ENCODE measurements at places on chromosomes 5 and 9.

- no peak for DNase-seq
Measured at GRCh38 chr5:160339406-160340130, 27.2 kb upstream of the CCNJL start.

- DNase-seq: no peak
Measured at GRCh38 chr9:88812938-88813637, 178.2 kb upstream of the S1PR3 start.

DNA sequence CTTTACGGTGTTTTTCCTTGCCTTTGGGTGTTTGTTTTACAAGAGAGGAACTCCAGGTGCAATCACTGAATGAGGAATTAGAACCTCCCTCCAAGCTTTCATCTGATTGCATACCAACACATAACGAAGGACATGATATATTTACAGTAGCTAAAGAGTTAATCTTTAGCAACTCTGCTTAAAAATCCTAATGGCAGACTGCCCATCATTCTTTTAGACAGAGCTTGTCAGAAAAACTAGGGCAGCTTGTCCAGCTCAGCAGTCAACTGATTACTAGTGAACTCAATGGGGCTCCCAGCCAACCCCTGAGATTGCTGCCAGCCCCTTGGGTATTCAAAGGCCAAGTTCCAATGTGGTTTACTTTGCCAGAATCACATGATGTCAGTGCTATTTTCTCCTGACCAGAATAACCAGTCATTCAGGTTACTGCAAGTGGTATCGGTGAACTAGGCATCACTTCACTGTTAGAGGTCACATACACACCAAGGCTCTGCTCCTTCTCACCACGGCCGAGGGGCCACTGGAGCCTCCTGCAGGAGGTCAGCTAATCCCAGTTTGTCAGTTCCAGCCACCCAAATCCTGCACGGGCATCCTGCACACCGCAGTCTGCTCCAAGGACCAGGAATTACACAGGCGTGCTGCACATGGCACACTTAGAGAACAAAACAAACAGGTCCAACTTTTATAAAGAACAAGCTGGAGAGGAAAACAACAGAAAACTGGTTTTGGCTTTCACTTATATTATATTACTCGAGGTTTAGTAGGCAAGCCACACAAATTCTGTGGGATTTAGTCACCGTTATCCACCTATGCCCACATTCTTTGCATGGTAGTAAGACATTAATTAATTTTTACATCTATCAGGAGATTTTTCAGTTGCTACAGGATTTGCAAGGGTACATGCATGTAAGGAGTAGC is 62.5 kb downstream of the NFIB start:
- no peak for DNase-seq

DNA sequence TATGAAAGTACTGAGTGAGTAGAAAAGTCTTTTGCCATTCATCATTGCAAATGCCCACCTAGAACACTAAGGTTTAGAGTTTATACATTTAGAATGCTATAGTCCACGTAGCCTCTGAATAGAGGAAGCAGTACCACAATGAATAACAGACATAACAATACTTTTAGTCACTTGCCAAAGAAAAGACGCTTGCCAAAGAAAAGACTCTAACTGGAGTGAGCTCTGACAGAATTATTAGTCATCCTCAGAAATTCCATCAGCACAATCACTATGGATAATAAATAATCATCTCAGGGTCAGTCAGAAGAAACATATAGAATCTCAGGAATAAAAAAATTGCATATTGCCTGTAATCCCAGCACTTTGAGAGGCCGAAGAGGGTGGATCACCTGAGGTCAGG is 168.5 kb upstream of the TARS1 start:
- no peak for DNase-seq

DNA sequence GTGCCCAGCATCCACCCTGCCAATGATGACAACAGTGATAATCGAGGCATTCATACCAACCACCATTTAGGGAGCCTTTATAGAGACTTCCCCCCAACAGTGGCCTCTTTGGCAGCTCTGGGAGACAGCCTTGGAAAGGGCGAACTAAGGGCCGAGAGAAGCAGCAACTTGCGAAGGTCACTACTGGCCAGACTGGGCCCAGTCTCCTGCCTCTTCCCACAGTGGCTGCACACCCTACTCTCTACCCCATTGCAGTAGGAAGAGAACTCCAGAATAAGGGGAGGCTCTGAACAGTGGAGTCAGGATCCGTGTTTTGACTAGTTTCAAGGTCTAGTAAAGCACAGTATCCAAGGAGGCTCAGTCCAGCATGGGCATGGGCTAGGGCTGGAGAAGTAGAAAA is 5.3 kb downstream of the LHX6 start:
- no peak for DNase-seq

- DNase-seq: no peak
Measured at GRCh38 chr9:18451406-18451805, 22.5 kb upstream of the ADAMTSL1 start.

GRCh38 chr5:143721925-143722324 is 90.0 kb upstream of the HMHB1 start:
- DNase-seq: no peak

- no peak for DNase-seq
Measured at GRCh38 chr5:136141561-136141960, 8.9 kb downstream of the SMAD5 start.

GRCh38 chr5:143340891-143341685 is 62.4 kb downstream of the NR3C1 start:
- no peak for DNase-seq

DNA sequence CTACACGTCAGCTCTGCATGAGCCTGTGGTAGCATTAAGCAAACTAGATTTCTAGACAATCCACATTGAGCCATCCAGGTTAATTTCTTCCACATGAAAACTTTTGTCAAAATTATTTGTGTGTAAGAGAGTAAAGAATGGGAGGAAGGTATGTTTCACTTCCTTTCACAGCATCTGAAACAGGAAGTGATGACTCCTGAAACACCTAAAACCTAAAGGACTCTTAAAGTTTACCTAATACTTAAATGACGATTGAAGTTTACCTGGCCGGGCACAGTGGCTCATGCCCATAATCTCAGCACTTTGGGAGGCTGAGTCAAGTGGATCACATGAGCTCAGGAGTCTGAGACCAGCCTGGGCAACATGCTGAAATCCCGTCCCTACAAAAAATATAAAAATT is 223.8 kb downstream of the CEMIP2 start:
- no peak for DNase-seq

GRCh38 chr5:127313847-127314473 is 23.4 kb downstream of the MEGF10 start:
- no peak for DNase-seq

DNA sequence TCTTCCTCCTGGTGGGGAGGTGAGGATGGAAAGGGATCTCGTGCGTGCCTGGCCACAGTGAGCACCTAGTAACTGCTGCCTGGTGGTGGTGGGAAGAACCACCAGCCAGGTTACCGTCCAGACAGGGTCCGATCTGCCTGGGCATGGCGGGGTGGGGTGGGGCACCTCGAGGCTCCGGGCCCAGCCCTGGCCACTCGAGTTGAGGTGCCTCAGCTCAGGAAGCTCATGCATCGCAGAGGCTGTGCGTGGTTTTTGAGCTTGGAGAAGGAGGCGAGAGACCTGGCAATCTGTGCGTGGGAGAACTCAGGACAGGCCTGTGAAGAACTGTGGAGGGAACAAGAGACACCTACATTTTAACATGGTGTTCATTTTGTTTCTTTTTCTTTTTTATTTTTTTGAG is 31.0 kb upstream of the FIBCD1 start:
- no peak for DNase-seq

GRCh38 chr5:141476132-141476911 is 556 bp downstream of the PCDHGC3 start:
- DNase-seq: no peak

GRCh38 chr9:9112001-9112720 is 1312.6 kb upstream of the DMAC1 start:
- no peak for DNase-seq

- DNase-seq: no peak
Measured at GRCh38 chr9:18658804-18659705, 185.1 kb downstream of the ADAMTSL1 start.

All from esophagus squamous epithelium (tissue), 5 donors.